ENCODE measurements at places on chromosomes 7 and 10.

GRCh38 chr7:98105942-98106544 is 619 bp upstream of the LMTK2 start:
- no peak for DNase-seq

- no peak for DNase-seq
These were observed 116.6 kb upstream of the CDK1 start for GRCh38 chr10:60661637-60662036.

- no peak for DNase-seq
These were observed 25.9 kb downstream of the LMOD2 start for GRCh38 chr7:123681561-123681960.

DNA sequence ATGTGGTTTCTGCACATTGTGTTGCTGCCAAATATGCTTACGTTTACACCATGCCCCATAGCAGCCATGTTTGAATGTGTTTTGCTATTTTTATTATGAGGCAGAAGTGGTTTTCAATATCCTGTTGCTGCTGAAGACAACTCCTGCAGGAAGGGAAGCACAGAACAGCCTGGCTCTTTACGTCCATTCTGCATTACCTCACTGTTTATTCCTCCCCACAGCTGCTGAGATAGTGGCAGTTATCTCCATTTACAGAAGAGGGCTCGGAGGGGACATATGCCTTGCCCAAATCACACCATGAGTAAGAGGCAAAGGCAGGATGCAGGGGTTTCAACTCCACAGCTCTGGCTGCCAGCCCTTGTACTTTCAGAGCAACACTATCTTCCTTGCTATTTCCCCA is 35.3 kb downstream of the PLPP4 start:
- no peak for DNase-seq

GRCh38 chr7:135714534-135715009 is 13.4 kb downstream of the SLC13A4 start:
- DNase-seq: no peak
